ENCODE measurements at places on chromosomes 3 and 15.

GRCh38 chr15:78316283-78317083 is 17.1 kb upstream of the SKIC8 start:
- no peak for DNase-seq

GRCh38 chr3:145716519-145716918 is 444.5 kb downstream of the PLOD2 start:
- peak; percentile 83 for DNase-seq

DNA sequence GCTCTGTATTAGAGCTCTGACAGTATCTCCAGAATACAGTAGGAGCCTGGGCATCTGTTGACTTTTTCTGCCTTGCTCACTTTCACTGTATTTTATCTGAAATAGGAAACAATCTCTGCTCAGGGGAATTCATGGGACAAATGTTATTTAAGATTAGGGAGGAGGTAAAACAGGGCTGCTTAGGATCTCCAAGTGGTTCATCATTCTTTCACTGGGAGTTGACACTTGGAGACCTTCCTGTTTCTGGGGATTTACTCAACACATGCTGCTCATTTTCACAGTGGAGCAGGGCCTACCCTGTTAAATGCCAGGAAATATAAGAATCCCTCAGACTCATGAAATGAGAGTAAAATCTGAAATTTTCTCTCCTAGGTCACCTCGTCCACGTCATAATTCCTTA is 185.5 kb downstream of the GAP43 start:
- no peak for DNase-seq

DNA sequence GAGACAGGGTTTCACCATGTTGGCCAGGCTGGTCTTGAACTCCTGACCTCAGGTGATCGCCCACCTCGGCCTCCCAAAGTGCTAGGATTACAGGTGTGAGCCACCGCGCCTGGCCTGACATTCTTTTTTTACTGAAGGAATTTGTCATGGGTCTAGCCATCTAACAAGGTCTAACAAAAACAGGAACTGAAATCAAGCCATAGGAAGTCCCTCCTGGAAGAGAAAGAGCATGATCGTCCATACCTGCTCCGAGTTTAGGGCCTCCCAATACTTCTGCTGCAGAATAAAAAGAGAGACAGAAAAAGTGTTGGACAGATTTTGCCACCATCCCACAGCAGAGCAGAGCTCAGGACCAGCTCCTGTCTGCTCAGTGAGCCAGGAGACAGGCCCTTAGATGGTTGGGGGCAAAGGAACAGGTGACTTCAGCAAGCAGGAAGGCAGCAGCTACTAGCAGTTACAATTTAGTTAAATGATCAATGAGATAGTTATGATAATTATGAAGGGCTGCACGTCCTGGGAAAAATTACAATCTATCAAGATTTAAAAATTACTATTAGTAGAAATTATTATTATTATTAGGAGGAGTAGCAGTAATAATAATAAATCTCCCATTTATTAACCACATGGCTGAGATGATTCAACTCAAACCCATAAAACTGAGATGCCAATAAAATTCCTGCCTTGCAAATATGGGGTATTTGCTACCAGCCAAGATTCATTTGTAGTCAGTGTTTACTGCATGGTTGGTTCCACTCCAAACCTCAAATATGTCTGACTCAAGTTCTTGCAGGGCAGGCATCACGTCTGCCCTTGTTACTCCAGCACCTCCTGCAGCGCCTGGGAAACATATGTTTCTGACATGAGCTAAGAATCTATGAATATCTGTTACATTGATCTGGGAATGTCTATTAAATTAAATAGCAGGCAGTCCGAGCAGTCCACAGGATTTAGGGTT is 40.1 kb downstream of the TMEM44 start:
- peak; percentile 100 for DNase-seq

- no peak for DNase-seq
These were observed 30.8 kb downstream of the RAF1 start for GRCh38 chr3:12633108-12633507.

GRCh38 chr3:150933473-150933995 is 28.3 kb upstream of the MINDY4B start:
- DNase-seq: no peak

DNA sequence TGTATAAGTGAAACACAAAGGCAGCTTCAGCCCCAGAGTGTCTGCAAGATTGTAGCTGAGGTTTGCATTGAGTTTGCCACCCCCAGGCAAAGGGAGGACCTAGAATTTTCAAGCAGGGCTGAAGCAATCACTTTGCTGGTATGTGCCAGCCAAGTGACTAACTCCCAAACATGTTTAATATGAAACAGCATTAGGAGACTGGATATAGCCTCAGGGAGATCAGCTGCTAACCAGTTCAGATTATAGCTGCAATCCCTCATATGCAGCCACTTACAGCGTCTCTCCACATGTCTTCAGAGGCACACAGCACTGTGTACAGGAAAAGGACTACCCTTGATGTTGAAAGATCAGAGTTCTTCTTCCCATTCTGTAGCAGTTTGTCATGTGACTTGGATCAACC is 38.4 kb upstream of the PPP2R3A start:
- DNase-seq: peak; percentile 8

GRCh38 chr3:168794427-168794826 is 698.7 kb upstream of the GOLIM4 start:
- DNase-seq: no peak

DNA sequence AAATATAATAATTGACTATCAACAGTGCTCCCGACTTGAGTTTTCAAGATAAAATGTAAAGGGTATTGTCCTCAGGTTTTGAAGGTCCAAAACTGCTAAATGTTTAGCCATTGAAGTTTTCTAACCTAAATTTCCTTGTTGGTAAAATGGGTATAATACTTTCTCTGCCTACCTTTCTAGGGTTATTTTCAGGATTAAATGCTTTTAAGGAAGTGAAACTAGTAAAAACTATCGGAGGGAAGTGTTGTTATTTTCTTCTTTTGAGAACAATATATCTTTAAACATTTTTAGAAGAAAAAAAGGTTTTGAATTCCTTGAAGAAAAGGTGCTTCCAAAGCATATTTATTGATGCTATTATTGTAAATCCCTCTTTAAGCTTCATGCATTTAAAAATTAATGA is 67.3 kb downstream of the FILIP1L start:
- no peak for DNase-seq

GRCh38 chr15:89998141-89998661 is 2.9 kb upstream of the ZNF710 start:
- peak; percentile 53 for DNase-seq

GRCh38 chr3:30657914-30658313 is 51.5 kb downstream of the TGFBR2 start:
- DNase-seq: peak; percentile 34

- DNase-seq: no peak
These were observed 2.8 kb downstream of the CHAC1 start for GRCh38 chr15:40955930-40956540.

GRCh38 chr15:68806220-68807060 is 14.3 kb downstream of the ANP32A start:
- no peak for DNase-seq

DNA sequence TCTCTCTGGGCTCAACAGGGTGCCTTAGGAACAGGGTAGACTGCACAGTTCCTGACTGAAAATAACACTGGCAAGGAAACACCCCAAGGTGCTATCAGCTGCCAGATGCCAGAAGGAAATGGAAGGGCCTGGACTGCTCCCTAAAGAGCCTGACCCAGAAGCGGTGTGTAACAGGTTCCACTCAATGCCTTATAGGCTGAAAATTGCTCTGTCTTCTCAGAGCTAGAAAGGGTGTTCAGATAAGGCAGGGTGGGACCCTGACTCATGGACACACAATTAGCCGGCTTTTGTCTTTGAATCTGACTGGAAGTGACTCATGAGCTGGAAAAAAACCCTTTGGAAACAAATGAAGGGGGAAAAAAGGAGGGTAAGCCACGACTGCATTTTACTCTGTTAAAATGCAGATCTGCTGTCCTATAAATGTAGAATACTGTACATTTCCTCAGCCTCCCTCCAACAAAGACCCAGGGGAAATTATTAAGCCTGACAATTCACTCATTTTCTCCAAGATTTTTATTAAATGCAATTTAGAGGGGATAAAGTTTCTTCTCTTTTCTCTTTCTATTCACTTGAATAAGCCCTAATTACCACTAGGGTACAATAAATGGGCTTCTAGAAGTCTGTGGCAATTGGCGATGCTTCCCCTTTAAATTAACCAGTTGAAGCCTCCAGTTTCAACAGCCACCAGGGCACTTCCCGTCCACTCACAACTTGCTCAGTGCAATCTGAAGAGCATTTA is 160.2 kb upstream of the TBL1XR1 start:
- peak; percentile 87 for DNase-seq

DNA sequence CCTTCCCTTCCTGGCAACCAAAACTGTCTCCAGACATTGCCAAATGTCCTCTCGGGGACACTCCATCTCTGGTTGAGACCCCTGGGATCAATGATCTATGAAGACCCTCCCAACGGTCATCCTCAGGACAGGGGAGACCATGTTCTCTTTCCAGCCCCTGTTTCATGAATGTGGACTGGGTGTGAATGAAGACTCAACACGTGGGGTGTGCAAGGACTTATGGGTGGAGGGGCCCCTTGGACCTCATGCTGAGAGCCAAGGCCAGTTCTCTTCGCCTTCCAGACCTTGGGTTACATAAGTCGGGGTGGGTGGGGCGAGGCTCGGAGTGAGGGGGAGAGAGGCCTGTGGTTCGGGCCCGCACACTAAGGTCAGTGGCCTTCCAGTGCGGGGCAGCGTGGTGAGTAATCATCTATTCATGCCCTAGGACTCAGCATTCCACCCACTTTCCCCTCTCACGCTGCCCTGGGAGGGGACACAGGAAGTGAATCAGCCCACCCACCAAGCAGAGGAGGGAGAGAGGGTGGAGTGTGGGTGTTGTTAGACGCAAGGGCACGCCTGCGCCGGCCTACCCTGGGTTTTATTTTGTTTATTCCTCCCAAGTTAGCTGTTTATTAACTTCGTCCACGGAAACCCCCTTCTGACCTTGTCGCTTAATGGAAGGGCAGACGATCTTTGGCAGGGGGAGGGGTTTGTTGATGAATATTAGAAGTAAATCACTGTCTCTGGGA is 6.7 kb downstream of the PAQR5 start:
- DNase-seq: peak; percentile 73

DNA sequence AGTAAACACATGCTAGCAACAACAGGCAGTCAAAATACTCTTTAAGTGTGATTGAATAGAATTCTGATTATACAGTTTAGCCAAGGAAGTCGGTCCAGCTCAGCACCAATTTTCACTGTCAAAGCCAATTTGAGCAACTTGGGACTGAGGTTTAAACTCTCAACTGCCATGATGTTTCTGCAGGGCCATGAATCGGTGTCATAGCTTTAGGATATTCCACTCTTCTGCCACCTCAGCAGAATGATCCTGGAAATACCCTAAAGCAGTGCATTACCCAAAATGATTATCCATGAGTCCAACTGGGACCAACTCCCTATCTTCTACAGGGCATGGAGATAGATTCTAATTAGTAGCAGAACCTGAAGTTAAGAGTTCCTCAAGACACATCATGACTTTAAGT is 262.4 kb downstream of the RORA start:
- DNase-seq: no peak

- DNase-seq: no peak
These were observed 8.8 kb downstream of the STARD9 start for GRCh38 chr15:42584031-42584765.

DNA sequence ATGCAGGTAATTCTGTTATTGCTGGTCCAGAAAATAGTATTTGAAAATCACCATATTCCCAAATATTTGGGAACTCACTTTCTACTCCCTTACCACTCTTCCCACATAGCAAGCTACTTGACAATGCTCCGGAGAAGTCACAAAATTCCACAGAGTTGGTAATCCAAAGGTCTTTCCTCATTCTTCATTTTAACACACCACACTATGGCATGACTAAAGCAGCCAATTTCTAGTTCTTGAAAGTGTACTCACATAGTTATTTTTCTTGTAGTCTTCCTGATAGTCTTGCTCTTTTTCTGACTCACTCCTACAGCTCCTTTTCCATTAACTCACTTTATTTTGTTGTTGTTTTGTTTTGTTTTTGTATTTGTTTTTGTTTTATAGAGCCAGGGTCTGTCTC is 67.2 kb downstream of the MYO9A start:
- DNase-seq: no peak

GRCh38 chr3:195555110-195555509 is 12.0 kb upstream of the PPP1R2 start:
- no peak for DNase-seq

Data from fibroblast of skin of right quadriceps (primary cell).